ENCODE measurements at places on chromosomes 5 and 9.

DNA sequence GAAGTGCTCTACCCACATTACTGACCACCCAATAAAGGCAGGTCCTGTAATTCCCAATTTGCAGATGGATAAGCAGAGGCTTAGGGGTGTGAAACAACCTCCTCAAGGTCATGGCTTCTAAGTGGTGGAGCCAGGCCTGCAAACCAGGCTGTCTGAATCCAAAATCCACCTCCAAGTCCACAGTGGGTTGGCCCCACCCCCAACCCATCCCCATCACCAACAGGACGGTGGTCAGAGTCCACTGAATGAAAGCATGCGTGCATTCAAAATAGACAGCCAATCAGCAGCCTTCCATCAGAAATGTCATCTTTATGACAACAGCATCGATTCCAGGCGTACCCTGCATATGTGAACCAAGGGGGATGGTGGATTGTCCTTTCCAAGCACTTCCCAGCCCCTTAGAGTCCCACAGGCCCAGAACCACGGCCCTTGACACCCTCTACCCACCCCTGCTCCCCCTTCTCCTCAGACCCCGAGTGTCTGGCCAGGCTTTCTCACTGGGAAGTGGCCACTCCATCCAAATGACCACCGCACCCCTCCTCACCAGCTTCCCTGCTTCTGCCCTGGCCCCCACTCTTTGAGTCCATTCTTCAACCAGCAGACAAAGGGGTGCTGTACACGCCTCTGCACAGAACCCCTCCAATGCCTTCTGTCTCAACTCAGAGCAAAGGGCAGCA is 133.1 kb downstream of the KCNIP1 start:
- no peak for DNase-seq

- DNase-seq, result no peak
These were observed 172.3 kb downstream of the CARTPT start for GRCh38 chr5:71891406-71891805.

- no peak for DNase-seq
These were observed 73.9 kb downstream of the FOXD1 start for GRCh38 chr5:73374520-73375190.

DNA sequence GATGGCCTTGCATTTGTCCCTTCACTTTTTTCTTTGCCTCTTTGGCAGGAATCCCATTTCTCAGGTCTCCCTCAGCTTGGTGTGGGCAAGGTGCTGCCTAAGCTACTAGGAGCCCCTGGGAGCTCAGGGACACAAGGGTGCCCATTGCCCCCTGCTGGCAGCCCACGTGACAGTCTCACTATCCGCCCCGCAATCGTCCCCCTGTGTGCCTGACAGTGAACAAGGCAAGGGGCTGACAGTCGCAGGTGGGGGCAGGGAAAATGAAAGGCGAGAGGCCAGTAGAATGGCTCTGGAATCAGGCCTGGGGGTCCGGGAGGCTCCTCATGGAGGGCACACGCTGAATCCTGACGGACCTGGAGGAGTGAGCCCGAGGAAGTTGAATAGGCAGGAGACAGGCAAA is 2.0 kb upstream of the PCDH12 start:
- no peak for DNase-seq

DNA sequence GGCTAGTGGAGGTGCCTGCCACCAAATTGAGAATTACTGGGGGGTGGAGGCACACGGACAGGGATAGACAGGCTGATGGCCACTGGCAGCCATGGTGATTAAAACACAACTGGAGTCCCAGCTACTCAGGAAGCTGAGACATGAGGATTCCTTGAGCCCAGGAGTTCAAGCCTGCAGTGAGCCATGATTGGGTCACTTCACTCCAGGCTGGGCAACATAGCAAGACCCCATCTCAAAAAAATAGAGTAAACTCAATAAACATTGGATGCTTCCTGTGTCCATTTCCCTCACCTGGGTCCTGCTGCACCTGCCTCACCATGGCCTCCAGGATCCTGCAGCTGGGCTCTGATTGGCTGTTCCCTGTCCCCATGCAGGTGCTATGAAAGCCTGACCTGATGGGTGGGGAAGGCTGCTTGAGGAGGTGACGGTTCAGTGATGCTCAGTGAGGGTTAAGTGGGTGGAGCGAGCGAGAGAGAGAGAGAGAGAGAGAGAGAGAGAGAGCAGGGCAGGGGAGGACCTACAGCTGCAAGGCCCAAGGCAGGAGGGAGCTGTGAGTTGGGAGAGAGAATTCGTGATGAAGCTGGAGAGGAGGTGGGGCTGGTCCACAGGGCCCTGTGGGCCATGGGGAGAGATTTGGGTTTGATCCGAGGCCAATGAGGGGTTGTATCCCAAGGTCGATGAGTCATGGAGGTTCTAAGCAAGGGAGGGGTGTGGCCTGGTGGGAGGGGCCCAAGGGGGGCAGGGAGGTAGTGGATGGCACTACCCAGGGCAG is 36.7 kb upstream of the FUBP3 start:
- no peak for DNase-seq

- DNase-seq, result no peak
These were observed 109.4 kb downstream of the CDC42SE2 start for GRCh38 chr5:131373265-131373664.

All from activated T-helper 9 cell treated with anti-CD3 and anti-CD28 coated beads, Interleukin-2, amount 50 U/mL, for 16 hours (primary cell).